Stimulated activated CD8-positive, alpha-beta memory T cell treated with anti-CD3 and anti-CD28 coated beads, Interleukin-4, amount 100 ng/mL, for 4 hours (primary cell): ENCODE measurements at places on chromosomes 3 and 15.

- peak; percentile 66 for DNase-seq
Measured at GRCh38 chr15:39580117-39580484, 778 bp upstream of the THBS1 start.

DNA sequence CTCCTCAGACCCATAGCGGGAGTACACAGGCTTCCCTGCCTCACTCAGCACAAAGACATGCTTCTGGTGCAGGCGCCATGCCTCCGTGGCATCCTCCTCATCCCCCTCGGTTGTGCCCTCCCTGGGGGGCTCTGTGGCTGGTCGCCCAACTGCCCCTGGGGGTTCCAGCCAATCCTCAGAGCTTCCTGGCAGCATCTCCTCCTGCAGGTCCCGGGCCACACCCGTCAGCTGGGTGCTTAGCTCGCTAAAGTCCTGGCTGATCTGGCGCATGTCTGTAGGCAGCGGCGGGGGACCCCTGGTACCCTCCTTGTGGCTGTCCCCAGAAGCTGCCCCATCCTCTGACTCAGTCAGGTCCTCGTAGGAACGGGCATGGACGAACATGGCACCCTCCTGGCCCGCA, 7.9 kb upstream of the MST1R start:
- no peak for DNase-seq

GRCh38 chr3:112335434-112335781, 2.5 kb downstream of the CD200 start:
- DNase-seq: no peak

GRCh38 chr3:141201122-141201521, 30.5 kb upstream of the PXYLP1 start:
- no peak for DNase-seq

DNA sequence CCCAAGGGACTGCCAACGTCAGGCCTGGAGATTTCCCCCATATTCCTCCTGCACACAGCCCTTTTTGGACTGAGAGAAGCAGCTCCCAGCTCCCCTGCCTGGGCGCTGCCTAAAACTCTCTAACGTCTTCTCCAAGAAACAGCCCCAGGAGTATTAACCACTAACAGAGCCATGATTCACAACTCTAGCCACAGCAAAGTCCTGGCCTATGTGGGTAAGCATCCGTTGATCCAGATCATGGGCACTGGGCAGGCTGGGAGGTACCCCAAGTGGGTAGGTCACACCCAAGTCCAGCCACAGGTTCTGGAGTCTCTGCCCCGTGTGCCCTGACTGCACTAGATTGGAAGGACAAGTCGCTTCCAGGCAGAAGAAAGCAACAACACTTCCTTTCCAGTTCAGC, 31.9 kb downstream of the NBEAL2 start:
- DNase-seq: no peak

DNA sequence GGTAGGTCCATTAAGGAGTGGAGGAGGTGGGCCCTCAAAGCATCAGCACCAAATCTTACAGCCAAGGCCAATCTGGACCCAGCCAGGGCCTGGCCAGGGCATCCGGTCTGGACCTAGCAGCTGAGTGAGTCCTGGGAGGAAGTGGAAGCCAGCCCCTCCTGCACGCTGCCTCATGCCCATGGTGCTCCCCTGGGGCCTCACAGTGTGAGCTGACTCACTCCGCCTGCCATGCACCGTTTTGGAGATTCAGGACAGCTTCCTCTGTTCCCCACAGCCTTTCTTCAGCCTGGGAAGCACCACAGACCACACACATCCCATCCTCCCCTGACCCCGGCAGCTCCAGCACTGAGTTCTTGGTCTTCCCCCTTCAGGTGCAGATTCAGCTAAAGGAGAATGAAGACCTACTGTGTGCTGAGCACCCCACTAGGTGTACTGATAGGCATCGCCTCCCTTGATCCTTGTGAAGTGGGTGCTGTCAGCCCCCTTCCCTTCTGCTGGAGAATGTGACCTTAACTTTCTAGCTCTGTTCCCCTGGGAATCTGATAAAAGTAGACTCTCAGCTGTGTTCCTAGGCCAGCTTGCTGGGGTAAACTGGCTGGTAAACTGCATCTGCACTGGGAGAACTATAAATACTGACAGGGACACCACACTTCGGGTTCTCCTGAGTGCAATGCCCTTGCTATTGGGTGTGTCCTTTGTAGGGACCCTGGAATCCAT, 36.8 kb upstream of the SEC13 start:
- DNase-seq: no peak

DNA sequence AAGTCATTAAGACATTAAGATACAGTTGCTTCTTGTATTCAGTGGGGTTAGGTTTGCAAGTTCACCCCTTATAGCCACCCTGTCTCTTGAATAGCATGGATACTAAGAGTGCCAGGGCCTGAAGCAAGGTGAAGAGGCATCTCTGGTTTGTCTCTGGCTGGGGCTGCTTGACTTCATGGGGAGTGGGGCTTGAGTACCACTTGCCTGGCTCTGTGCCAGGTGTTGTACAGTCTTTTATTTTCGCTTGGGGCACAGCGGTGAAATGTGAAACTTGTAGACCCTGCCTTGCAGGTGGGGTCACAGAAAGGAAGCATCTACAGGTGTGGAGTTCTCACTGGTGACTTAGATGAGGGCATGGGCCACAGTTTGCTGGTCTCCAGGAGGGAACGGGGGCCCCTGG, 152.1 kb downstream of the PDE8A start:
- DNase-seq: no peak

- no peak for DNase-seq
Measured at GRCh38 chr3:131260525-131260924, 121.0 kb upstream of the NUDT16 start.

DNA sequence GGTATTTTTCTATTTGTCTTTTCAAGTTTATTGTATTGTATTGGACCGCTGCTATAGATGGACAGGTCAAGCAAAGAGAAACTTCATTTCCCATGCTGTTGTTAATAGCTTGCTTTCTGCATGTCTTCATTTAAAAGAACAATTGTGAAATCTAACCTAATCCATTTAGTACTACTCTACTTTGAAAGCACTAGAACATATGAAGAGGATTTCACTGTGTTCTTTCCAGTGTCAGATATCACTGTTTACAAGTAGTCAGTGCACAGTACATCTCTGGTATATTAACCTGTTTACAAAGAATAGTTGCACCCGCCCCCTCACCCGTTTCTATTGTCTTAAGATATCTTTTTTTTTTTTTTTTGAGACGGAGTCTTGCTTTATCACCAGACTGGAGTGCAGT, 21.8 kb upstream of the EDEM1 start:
- DNase-seq: no peak

GRCh38 chr3:132543011-132543739, 53.9 kb upstream of the ACKR4 start:
- DNase-seq: no peak

GRCh38 chr3:11737742-11738141, 94.0 kb upstream of the VGLL4 start:
- no peak for DNase-seq

DNA sequence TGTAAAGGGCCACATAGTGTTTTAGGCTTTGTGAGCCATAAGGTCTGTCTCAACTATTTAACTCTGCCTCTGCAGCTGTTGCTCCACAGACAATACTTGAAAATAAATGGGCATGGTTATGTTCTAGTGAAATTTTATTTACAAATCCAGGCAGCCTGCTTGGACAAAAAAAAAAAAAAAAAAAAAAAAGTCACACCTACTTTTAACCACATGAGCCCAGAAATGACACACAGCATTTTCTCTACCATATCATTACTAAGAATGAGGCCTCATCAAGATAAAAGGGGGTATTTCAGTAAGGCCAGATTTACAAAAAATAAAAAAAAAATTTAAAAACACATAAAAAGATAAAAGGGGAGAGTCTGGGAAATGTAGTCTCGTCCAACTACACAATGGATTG, 1.7 kb upstream of the NGLY1 start:
- DNase-seq: no peak

- no peak for DNase-seq
Measured at GRCh38 chr3:132279030-132279429, 38.2 kb upstream of the ACP3 start.

- DNase-seq: no peak
Measured at GRCh38 chr15:100018191-100018590, 285.0 kb upstream of the LYSMD4 start.

DNA sequence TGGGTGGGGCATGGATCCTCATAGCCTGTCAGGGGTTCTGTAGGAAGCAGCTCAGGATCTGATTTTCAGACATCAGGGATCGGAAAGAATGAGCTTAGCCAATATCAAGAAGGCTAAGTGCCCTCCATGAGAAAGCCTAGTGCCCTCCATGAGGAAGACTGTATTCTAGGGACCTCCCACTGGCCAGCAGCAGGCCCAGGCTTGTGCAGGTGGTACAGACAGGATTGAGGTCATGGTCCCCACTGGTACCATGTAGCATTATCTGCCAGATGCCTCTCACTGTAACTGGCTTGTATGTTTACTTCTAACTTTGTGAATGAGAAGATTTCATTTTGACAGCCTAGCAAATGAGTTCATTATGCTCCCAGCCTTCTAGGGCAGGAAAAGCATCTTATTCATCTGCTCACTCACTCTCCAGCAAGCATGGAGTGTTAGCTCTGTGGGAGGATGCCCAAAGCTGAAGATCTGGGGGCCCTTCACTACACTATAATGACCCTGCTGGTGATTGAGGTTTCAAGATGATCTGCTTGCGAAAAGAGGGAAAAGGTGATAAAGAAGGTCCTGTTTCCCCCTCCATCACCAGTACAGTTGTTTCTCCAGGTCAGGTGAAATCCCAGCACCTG, 7.5 kb downstream of the EPHB1 start:
- no peak for DNase-seq

- no peak for DNase-seq
Measured at GRCh38 chr3:126527455-126528211, 3.7 kb downstream of the CHST13 start.

- no peak for DNase-seq
Measured at GRCh38 chr15:75231836-75232235, 26.3 kb upstream of the GOLGA6C start.

GRCh38 chr15:78040653-78041244, 36.8 kb downstream of the TBC1D2B start:
- no peak for DNase-seq
